ENCODE measurements at places on chromosomes 12 and 14.

GRCh38 chr14:35193161-35193560 is 70.8 kb downstream of the PRORP start:
- no peak for DNase-seq

GRCh38 chr12:15227004-15227679 is 5.9 kb upstream of the RERG start:
- DNase-seq = no peak

DNA sequence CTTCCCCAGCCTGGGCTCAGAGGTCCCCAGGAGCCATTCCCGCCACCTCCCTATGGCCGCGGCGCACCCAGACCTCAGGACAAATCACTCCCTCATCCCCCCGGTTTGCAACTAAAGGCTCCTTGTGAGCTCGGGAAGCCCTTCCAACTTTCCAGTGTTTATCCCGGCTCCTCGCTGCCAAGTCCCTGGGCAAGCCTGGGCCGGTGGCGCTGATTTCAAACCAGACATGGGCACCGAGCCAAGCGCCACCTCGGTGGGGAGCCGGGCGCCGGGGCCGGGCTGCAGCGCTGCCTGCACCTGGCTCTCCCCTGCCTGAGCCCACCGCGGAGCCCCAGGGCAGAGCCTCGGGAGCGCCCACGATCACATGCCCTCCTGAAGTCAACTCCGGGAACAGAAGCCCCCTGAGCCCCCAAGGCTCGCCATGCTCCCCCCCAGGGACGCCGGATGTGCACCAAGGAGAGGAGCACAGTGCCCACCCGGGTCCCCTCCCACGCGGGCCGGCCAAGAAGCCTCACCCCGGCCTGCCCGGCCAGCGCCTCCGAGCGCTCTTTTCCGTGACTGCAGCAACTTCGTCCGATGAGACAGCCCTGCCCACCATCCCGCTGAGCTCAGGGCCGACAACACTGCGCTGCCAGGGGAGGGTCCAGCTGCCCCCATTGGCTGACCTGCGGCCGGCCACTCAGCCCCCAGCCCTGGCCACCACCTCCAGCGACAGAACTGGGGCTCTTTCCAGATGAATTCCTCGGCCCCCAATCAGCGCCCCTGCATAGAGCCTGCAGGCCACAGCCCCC is 50.0 kb downstream of the NCOR2 start:
- no peak for DNase-seq

GRCh38 chr12:56321027-56321426 is 5.2 kb upstream of the CNPY2 start:
- no peak for DNase-seq

DNA sequence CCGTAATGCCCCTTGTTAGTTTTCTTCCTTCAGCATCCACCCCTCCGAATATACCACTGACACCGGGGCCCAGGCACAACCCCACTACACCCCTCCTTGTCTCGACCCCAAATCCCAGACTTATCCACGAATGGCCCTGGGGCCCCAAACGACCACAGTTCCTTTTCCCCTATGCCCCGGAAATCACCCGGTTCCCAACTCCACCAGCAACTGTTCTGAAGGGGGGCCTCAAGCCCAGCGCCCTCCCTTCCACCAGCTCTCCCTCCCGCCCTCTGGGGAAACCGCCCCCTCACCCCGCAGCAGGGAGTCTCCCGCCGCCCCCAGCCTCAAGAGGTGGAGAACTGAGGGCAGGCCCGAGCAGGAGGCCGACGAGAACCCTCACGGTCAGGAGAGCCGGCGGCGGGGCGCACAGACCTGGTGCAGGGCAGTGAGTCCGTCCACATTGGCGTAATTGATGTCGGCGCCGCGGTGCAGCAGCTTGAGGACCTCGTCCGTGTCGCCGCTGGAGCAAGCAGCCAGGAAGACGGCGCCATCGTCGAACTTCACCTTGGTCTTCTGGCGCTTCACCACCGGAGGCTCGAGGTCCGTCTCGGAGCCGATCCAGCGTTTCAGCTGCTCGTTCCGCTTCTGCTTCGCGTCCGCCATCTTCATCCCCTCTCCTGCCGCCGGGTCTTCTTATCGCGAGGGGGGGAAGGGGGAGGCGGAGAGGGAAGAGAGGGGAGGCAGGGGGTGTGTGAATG is 446 bp downstream of the PPP1R12A start:
- peak; percentile 30 for DNase-seq

DNA sequence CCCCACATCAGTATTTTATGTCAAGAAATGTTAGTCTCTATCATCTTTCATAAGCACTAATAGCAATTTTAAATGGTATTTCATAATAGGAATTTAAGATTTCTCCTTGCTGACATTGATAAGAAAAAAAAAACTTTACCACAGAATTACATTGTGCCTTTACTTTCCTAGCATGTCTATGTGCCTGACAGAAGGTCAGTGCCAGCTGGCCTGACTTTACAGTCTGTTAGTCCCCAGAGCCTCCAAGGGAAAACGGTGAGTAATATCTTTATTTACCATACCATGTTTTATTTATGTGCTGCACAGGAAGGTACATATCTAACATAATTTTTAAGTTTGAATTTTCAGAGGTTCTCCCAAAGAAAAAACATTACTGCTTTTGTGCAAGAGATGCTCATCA is 152.0 kb upstream of the AEBP2 start:
- no peak for DNase-seq

- DNase-seq = no peak
These were observed 39.7 kb upstream of the EML1 start for GRCh38 chr14:99753225-99754140.

- DNase-seq = no peak
These were observed 31.8 kb downstream of the MAX start for GRCh38 chr14:65070471-65070976.

- no peak for DNase-seq
These were observed 9.5 kb upstream of the LTA4H start for GRCh38 chr12:96044943-96045290.

- no peak for DNase-seq
These were observed 37.9 kb downstream of the TDG start for GRCh38 chr12:104003596-104003995.

DNA sequence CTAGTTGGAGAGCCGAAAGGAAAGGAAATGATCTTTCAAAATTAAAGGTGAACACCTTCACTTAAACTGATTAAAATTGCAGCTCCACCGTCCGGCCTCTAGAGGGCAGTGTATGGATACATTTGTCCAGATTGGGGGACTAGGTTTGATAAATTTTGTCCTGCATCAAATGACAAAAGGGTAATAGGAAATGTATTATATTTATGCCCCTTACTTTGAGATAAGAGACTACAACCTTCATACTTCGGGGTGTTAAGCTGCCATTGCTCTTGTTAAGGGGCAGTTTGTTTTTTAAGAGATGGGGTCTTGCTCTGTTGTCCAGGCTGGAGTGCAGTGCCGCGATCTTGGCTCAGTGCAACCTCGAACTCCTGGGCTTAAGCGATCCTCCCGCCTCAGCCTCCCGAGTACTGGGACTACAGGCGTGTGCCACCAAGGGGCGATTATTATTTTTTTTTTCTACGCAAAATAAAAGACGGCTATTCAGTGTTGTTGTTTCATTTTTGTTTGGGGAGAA is 818 bp upstream of the SUOX start:
- peak; percentile 30 for DNase-seq

DNA sequence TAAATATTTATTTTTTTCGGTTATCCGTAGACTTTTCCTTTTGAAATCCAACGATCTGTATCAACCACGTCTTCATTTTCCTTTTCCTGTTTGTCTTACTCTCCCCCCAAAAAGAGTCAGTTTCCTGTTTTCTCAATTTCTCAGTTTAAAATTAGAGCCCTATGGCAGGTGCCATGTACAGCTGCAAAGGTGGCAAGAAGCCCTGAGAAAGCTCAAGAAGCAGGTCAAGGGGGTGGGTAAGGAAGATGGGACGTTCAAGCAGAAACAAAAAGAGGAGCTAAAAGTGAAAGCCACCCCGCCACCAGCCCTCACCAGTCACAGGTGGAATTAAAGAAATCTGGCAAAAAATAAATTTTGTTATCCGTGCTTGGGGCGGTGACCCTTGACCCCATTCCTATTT is 26.7 kb downstream of the SLC35E3 start:
- no peak for DNase-seq

GRCh38 chr14:96373538-96373937 is 10.2 kb downstream of the GSKIP start:
- no peak for DNase-seq
